Sigmoid colon (tissue), 7 donors: ENCODE measurements at places on chromosomes 11 and 22.

GRCh38 chr11:50182486-50182885 lies 149.8 kb downstream of the OR4C45 start:
- DNase-seq = no peak

DNA sequence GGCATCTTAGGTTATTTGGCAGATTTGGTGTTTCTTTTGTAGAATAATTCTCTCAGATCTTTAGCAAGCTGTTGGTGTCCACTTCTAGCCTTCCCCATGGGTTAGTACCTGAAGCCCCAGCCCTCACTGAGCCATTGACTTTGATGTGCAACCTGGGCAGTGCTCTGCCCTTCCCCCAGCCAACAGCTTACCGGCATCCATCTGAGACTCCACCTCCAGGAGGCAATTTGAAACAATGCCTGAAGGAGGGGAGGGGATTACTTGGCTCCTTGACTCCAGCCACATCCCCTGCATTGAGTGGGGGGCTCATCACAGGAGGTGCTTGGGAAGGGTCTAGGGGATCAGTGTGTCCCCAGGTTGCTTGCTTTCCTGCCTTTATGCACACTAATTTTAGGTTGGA lies 114.8 kb downstream of the TRIM29 start:
- DNase-seq = no peak

DNA sequence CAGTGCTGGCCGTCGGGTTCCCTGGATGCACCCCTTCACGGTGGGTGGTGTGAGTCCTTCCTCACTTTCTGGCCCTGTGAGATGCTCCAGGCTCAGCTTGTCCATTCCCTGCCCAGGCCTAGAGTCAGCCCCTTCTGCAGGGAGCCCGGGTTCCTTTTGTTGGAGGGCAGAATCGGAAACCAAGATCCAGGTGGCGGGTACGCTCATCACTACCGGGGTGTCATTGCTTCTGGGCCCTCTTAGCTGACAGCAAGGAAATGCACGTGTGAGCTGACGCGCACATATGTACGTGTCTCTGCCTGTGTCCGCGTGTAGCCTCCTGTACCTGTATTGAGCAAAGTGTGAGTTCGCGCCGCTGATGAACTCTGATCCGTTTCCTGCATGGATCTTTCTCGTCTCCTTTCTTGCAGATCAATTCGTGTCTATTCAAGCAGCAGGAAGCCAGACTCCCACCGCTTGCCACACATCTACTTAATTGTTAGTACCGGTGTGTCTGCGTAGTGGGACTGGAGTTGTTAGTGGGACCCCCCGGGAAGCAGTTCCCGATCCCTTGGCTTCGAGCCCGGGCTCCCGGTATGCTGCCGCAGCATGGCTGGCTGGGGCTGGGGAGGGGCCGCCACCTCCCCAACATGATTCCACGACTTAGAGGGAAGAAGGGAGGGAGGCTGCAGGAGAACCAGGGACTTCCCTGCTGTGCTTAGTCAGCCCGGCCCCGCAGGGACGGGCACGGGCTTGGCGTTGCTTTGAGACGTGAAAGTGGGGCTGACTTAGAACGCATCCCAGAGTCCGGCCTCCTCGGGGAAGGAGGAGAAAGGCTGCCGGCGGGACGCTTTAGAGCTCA lies 35.9 kb upstream of the GRAMD4 start:
- peak; percentile 57 for DNase-seq

GRCh38 chr11:47606731-47607130 lies 12.5 kb upstream of the C1QTNF4 start:
- DNase-seq = no peak

GRCh38 chr11:36577859-36578258 lies 10.1 kb downstream of the RAG1 start:
- DNase-seq = no peak

DNA sequence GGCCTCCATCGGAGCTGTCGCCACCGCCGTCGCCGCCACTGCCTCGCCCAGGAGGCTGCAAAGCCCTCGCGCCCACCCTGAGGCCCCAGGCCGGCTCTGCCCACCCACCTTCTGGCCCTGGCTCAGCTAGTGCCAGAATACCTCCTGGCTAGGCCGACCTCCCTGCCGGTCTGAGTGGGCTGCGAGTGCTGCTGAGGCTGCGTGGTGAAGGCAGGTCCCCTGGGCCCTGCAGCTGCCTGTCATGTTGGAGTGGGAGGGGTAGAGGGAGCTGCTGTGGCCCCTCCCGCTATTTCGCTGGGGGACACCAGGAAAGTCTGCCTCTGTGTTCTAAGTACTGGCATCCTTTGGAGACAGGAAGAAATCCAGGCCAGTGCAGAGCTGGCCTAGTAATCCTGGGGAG lies 34.2 kb downstream of the LRRC10B start:
- no peak for DNase-seq

- DNase-seq = no peak
Observed at GRCh38 chr22:34914846-34915245, 151.1 kb upstream of the ISX start.

- DNase-seq = no peak
Observed at GRCh38 chr11:12303421-12304149, 73.8 kb upstream of the PARVA start.

- no peak for DNase-seq
Observed at GRCh38 chr11:134789104-134789503, 377.1 kb upstream of the B3GAT1 start.

GRCh38 chr11:86066657-86067008 lies 2.3 kb downstream of the PICALM start:
- DNase-seq = no peak

GRCh38 chr22:25742918-25743708 lies 1.1 kb downstream of the MYO18B start:
- DNase-seq = no peak

DNA sequence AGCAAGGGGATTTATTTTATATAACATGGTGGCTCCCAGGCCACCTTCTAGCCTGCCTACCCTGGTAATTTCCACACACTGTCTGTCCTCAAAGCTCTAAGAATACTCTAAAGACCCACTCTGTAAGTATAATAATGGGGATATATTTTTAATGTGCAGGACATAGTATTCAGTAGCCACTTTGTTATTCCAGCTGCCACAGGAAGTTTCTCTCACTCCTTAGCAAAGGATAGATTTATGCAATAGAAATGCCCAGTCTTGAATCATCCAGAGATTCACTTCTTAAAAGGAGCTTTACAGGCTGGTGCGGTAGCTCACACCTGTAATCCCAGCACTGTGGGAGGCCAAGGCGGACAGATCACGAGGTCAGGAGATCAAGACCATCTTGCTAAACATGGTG lies 68.4 kb upstream of the LDLRAD3 start:
- DNase-seq = no peak

- DNase-seq = peak; percentile 98
Observed at GRCh38 chr11:67391304-67392182, at the start of gene RAD9A. TSS of gene RAD9A (plus strand) at chr11:67391986. CDS start at chr11:67392045, 59 bp downstream.

DNA sequence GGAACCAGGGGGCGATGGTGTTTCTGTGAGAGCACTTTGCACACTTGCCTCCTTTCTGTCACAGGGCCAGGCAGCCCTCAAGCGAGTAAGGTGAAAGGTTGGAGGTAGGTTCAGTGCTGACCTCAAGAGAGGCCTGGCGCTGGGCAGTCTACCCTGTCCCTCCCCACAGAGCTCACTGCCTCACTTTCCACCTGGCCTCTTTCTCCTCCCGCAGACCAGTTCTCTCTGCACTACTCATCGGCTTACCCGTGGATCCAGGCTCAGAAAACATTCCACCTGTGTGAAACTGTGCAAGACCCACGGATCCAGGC lies 16.8 kb downstream of the APOL5 start:
- no peak for DNase-seq

GRCh38 chr11:112719736-112720525 lies 241.3 kb upstream of the NCAM1 start:
- DNase-seq = no peak

GRCh38 chr11:63212742-63213141 lies 30.7 kb downstream of the SLC22A25 start:
- DNase-seq = no peak

DNA sequence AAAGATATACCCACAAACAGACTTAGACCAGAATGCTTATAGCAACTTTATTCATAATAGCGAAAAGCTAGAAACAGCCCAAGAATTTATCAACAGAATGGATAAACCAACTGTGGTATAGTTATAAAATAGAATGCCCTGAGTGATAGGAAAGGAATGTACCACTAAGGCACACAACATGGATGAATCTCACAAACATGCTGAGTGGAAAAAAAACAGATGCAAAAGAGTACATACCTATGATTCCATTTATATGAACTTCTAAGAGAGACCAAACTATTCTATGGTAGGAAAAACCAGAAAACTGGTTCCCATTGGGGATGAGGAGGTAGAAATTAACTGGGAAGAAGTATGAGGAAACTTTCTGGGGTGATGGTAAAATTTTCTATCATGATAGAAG lies 40.4 kb upstream of the GRIK4 start:
- DNase-seq = no peak

- peak; percentile 96 for DNase-seq
Observed at GRCh38 chr22:36156515-36157419, 3.8 kb downstream of the APOL3 start.

GRCh38 chr11:69000831-69001242 lies 12.2 kb downstream of the MRGPRF start:
- peak; percentile 93 for DNase-seq

DNA sequence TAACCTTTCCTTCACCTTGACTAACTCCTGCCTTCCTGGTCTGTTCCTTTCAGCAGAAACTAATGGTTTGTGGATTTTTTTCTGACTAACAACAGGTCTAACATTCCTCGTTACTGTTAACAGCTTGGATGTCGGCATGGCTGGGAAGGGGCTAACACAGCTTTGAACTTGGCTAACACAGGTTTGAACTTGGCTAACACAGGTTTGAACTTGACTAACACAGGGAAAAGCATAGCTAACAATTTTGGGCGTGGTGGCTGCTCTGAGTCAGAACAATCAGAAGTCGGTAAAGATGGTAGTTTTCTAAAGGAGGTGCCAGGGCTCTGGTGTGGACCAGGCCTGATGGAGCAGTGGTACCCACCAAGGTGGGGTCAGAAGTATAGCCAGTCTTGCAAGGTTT lies 16.1 kb downstream of the MIAT start:
- no peak for DNase-seq

GRCh38 chr11:116970485-116971292 lies 127.5 kb downstream of the SIK3 start:
- no peak for DNase-seq

DNA sequence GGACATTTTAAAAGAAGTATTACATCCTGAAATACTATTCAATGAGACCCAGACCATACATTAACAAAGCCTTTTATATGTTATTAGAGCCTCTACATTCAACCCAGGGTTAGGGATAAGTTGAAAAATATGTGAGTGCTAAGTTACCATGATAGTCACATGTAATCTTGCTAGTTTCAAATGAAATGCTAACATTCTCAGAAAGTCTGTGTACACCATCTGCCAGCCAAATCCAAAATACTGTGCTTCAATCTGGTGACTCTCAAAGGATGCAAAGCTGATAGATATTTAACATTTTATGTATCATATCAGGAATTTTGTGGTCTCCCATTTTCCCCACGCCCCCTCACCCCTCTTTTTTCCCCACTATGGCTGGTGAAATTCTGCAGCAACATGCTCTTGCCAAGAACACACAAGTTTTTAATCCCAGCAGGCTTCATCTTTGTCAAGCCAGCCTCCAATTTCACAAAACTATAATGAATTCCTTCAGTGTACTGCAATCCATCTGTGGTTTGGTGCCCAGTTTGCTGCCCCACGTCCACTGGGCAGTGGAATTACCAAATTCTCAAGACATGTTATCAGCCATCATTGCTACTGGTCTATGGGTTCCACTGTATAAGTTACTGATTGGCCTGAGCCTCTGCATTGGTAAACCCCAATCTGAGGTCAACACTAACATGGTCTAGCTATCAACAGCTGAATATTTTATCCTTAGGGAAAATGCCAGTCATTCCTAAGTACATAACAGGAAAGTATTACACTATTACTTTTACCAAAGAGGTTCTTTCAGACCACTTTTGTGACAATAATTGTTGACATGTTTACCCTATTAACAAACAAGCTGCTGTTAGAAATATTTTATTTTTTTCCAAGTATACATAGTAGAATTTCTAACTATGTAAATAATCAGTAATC lies 1.5 kb upstream of the PICALM start:
- no peak for DNase-seq

DNA sequence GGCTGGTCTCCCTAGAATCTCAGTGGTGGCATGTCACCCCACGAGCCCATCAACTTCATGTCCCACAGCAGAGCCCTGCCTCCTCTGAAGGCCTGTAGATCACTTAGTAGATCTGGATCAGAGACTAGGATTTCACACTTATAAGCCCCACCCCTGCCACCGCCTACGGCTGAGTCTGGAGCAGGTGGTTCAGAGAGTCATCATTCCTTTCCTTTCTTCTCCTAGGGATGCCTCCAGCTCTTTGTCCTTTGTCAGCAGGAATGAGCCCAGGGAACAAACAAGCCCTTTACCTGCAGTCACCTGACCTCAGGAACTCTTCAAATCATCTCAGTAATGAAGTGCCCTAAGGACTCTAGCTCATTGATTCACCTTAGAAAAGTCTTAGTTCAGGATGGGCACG lies 37.8 kb downstream of the SCGB1A1 start:
- no peak for DNase-seq

GRCh38 chr11:22752908-22753310 lies 76.7 kb downstream of the SVIP start:
- no peak for DNase-seq

GRCh38 chr11:109300211-109300610 lies 121.8 kb upstream of the C11orf87 start:
- no peak for DNase-seq

- DNase-seq = no peak
Observed at GRCh38 chr11:113363406-113363805, 24.2 kb upstream of the ANKK1 start.

DNA sequence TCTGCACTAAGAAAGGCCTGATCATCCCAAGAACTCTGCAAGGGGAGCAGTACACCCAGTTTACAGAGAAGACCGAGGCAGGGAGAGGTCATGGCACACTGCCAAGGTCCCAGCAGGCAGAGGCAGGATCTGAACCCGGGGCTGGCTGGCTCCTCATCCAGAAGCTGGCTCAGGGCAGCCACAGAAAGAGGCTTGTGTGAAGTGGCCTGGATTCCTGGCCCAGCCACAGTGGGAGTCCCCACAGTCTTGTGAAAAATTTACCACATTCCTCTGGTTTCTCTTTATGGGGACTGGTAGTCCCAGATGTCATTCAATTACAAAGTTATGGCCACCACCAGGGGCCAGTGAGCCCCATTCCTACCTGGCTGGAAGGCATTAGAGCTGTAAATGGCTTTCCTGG lies 440.5 kb downstream of the MIAT start:
- no peak for DNase-seq

DNA sequence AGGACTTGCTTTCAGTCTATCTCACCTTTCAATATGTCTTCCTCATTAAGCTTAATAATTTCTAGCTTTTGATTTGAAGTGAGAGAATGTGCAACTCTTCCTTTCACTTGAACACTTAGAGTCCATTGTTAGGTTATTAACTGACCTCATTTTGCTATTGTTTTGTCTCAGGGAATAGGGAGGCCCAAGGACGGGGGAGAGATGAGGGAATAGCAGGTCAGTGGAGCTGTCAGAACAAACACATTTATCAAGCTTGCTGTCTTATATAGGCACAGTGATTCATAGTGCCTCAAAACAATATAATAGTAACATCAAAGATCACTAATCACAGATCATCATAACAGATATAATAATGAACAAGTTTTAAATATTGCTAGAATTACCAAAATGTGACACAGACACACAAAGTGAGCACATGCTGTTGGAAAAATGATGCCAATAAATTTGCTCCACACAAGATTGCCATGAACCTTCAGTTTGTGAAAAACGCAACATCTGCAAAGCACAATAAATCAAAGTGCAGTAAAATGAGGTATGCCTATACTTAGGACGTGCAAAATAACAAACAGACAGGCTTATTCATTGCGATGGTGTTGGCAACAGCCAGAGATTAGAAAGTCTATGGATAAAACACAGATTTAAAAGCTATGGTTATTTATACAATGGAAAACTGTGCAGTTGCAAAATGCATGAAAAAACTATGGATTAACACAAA lies 106.3 kb upstream of the TEAD1 start:
- DNase-seq = no peak
